Activated CD8-positive, alpha-beta T cell treated with anti-CD3 and anti-CD28 coated beads for 36 hours (primary cell): ENCODE measurements at places on chromosomes 3 and 15. TPM values are rescaled to one million over a fixed set of nuclear protein-coding genes. Genes with fewer than 3 reads are reported as not detected.

The NR1D2 gene
- total RNA-seq, result 4.0 TPM

The MAPKBP1 gene
- 17.2 TPM for total RNA-seq

The DGKG gene
- total RNA-seq, result 0.36 TPM

The SLC27A2 gene
- 9.8 TPM for total RNA-seq

The GCSAM gene
- total RNA-seq, result 12.9 TPM

DNA sequence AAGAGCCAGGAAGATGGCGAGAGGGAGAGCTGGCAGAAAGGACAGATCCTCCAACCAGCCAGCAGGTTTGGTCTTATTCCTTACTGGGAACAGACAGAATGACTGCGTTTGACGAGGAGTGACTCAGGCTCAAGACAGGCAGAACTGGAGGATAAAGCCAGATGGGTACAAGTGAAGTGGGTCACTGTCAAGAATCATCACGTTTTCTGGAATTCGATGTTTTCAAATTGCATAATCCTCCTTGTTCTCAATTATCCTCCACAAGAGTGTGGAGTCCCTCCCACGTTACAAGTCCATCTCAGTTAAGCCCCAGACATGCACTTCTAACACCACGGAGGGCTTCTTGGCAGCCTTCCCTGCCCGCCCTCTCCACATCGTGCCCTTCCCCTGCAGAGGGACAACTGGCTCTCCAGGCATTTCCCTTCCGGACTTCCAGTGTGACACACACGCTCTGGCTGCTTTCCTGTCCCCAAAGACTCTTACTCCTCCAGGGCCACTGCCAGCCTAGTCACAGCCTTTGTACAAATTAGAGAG is 183.1 kb downstream of the CHST2 start:
- H3K4me3 ChIP-seq, result no peak overlapping the region
- no peak overlapping the region for H3K27ac ChIP-seq
- no peaks in the 10 kb centered on the region for H3K36me3 ChIP-seq
- no peaks in the 10 kb centered on the region for H3K27me3 ChIP-seq
- no peak for DNase-seq
- H3K4me1 ChIP-seq, result peaks cover 22% of the 10 kb centered on the region

- H3K36me3 ChIP-seq, result no peaks in the 10 kb centered on the region
- no peak overlapping the region for H3K27ac ChIP-seq
- peaks cover 17% of the 10 kb centered on the region for H3K27me3 ChIP-seq
- no peak overlapping the region for H3K4me3 ChIP-seq
Measured at GRCh38 chr15:57849317-57849716, 142.8 kb downstream of the POLR2M start.

- no peak overlapping the region for H3K4me3 ChIP-seq
- peaks cover 34% of the 10 kb centered on the region for H3K4me1 ChIP-seq
- no peak overlapping the region for H3K27ac ChIP-seq
- H3K36me3 ChIP-seq, result no peaks in the 10 kb centered on the region
- peaks cover 2% of the 10 kb centered on the region for H3K27me3 ChIP-seq
Measured at GRCh38 chr15:60905587-60905986, 323.5 kb downstream of the RORA start.

DNA sequence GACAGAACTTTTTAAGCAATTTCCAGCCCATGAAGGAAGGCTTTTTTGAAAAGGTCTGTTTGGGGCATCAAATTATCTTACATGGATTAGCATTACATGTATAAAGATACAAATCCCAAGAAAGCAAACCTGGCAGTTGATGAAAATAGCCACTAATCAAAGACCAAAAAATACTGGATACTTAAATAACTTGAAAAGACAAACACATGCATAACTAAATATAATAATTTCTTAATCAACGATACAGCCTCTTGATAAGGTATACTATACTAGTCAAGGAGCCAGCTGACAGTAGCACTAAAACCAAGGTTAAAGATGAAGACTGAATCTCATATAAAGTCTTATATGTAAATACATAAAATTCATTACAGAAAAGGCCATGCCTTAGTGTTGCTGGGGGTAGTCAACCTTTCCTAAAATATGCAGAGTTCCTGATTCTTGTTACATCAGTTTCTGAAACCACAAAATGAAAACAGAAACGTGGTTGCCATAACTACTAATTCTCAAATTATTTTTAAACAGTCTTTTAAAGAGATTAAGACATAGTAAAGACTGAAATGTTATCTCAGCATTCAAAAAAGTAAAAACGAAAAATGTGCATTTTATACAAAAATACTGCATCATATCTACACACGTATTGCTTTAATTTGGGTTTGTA is 2.0 kb downstream of the ANKRD28 start:
- no peaks in the 10 kb centered on the region for H3K27me3 ChIP-seq
- peaks cover 28% of the 10 kb centered on the region for H3K36me3 ChIP-seq
- H3K4me3 ChIP-seq, result peak overlapping the region; percentile 74
- DNase-seq, result peak; percentile 26
- peak overlapping the region; percentile 80 for H3K27ac ChIP-seq

DNA sequence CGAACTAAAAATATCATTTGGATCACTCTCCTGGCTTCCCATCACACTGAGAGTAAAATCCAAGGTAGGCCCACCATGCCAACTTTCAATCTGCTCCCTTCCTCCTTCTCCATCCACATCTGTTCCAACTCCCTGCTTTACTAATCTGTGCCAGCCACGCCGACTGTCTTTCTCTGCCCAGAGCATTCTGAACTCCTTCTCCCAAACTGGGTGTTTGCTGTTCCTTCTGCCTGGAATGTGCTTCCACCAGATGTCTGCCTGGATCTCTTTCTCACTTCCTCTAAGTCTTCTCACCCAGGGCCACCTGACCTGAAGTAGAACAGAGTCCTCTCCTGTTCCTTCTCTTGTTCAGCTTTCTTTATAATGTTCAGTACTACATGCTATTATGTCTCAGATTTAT is 5.6 kb upstream of the ARL8B start:
- peaks cover 5% of the 10 kb centered on the region for H3K4me1 ChIP-seq
- H3K27me3 ChIP-seq, result no peaks in the 10 kb centered on the region
- no peak for DNase-seq
- no peak overlapping the region for H3K27ac ChIP-seq

DNA sequence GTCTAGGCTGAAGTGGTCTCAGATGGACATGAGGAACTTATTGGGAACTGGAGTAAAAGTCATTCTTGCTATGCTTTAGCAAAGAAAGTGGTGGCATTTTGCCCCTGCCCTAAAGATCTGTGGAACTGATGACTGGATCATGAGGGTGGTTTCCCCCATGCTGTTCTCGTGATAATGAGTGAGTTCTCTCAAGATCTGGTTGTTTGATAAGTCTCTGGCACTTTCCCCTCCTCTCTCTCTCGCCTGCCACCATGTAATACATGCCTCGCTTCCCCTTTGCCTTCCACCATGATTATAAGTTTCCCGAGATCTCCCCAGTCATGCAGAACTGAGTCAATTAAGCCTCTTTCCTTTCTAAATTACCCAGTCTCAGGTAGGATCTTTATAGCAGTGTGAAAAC is 11.5 kb upstream of the MLF1 start:
- H3K27me3 ChIP-seq, result peaks cover 22% of the 10 kb centered on the region
- no peaks in the 10 kb centered on the region for H3K4me1 ChIP-seq
- H3K27ac ChIP-seq, result no peak overlapping the region
- no peak overlapping the region for H3K4me3 ChIP-seq
- H3K36me3 ChIP-seq, result no peaks in the 10 kb centered on the region

GRCh38 chr3:121324320-121324719 is 221.5 kb downstream of the POLQ start:
- H3K4me3 ChIP-seq, result no peak overlapping the region
- no peak overlapping the region for H3K27ac ChIP-seq
- DNase-seq, result no peak
- no peaks in the 10 kb centered on the region for H3K36me3 ChIP-seq

DNA sequence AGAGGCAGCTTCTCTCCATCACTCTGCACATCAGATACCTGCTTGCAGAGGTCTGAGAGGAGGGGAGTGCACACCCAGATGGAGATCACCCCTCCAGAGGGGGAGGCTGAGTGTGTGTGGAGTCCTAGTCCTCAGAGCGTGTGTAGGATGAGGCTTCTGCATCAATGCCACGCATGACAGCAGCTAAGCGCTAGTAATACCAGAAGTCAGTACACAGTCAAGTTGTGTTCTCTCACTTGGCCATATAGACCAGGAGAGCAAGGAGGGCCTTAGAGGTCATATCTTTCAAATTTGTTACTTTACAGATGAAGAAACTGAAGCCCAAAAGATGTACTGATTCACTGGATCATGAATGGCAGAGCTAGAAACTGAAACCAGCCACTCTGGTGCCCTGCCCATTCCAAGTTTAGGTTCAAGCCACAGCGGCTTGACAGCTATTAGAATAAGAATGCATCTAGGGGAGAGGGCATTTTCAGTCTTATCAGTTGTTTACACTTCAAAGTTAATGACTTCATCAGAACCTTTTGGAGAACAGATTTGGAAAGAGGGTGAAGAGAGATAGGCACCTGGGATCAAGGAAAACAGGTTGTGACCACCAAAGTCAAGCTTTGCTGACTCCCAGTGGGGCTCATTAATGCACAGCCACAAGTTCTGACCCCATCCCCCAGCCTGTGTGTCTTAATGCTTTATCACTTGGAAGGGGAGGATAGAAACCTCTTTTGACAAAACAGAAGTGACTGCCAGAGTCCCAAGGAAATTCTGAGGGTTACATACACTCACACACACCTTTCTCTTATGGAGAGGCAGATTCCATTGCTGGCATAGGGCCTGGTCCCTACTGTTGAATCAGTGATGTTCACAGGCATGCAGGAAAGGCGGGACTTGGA is 310.3 kb downstream of the CHST2 start:
- peaks cover under 1% of the 10 kb centered on the region for H3K4me1 ChIP-seq
- H3K36me3 ChIP-seq, result no peaks in the 10 kb centered on the region
- DNase-seq, result no peak
- no peaks in the 10 kb centered on the region for H3K27me3 ChIP-seq
- H3K4me3 ChIP-seq, result no peak overlapping the region

GRCh38 chr15:76333720-76334437 is 2.7 kb upstream of the ISL2 start:
- peaks cover 28% of the 10 kb centered on the region for H3K4me1 ChIP-seq
- DNase-seq, result no peak
- no peak overlapping the region for H3K27ac ChIP-seq
- H3K27me3 ChIP-seq, result peaks cover 63% of the 10 kb centered on the region

DNA sequence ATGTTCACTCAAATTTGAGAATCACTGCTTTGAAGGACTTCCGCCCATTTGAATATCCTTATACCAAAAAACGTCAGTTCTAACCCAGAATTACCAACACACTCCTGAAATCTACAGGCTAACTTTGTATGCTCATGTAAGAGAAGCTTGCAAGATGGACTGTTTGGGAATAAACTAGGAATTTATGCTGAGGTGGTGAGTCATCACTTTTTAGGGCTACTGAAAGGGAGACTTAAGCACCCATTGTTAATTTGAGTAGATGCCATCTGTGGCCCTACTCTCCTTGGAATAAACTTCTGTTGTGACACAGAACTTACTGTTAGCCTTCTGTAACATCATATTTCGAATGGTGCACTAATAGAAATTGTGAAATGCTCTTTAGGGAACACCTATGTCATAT is 74.6 kb downstream of the FGF12 start:
- H3K27me3 ChIP-seq, result peaks cover 2% of the 10 kb centered on the region
- H3K4me1 ChIP-seq, result no peaks in the 10 kb centered on the region
- H3K36me3 ChIP-seq, result no peaks in the 10 kb centered on the region

DNA sequence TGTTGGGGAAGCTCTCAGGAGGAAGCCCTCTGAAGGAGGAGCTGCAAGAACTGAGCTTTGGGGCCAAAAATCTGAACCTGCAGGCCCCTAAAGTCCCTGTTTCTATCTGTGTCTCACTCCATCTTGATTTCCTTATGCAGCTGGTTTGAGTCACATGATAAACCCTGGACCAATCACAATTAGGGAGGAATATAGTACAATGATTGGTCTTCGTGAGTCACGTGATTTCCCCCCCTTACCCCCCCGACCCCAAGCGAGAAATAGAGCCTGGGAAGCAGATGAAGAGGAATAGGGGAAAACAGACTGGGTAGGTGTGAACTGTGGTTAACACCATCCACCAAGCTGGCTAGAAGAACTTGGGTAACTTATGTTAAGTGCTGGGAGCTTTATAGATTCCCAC is 12.9 kb downstream of the CRABP1 start:
- peaks cover 4% of the 10 kb centered on the region for H3K27me3 ChIP-seq
- no peak overlapping the region for H3K27ac ChIP-seq
- H3K4me1 ChIP-seq, result no peaks in the 10 kb centered on the region
- H3K36me3 ChIP-seq, result no peaks in the 10 kb centered on the region

GRCh38 chr3:13347390-13347950 is 72.7 kb downstream of the NUP210 start:
- H3K36me3 ChIP-seq, result peaks cover 70% of the 10 kb centered on the region
- H3K4me3 ChIP-seq, result no peak overlapping the region
- DNase-seq, result no peak
- no peaks in the 10 kb centered on the region for H3K27me3 ChIP-seq
- peaks cover 60% of the 10 kb centered on the region for H3K4me1 ChIP-seq
- peak overlapping the region; percentile 87 for H3K27ac ChIP-seq

DNA sequence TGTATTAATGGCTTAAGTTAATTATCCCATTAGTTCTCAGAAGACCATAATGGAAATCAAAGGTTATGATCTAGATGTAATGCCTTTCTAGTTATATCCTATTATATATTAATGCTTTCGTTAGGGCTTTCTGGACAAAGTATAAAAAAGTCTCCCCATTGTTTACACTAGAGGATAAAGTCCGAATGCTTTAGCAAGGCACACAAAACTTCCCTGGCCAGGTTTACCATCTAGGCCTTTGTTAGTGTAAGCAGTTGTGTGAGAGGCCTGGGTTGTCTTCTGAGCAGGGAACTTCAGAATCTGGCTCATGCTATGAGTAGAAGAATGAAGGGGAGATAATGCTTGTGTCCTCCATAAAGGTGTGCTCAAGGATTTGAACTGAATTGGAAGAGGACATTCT is 106.3 kb upstream of the MEIS2 start:
- no peak overlapping the region for H3K4me3 ChIP-seq
- no peaks in the 10 kb centered on the region for H3K4me1 ChIP-seq
- no peak overlapping the region for H3K27ac ChIP-seq
- DNase-seq, result no peak

GRCh38 chr3:97711654-97712053 is 52.9 kb upstream of the ARL6 start:
- H3K4me1 ChIP-seq, result no peaks in the 10 kb centered on the region
- no peak overlapping the region for H3K4me3 ChIP-seq
- no peaks in the 10 kb centered on the region for H3K36me3 ChIP-seq
- H3K27me3 ChIP-seq, result no peaks in the 10 kb centered on the region
- no peak for DNase-seq

DNA sequence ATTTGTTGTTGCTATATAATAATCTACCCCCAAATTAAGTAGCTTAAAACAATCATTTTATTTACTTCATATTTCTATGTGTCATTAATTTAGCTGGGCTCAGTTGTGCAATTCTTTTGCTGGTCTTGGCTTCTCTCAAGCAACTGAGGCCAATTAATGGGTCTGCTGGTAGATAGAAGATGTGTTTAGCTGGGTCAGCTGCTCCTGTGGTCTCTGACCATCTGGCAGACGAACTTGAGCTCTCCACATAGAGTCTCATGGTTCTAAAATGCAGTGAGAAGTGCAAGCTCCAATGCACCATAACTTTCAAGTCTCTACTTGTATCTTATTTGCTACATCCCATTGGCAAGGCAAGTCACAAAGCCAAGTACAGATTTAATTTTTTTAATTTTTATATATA is 515.6 kb downstream of the ZIC1 start:
- no peak overlapping the region for H3K27ac ChIP-seq
- no peaks in the 10 kb centered on the region for H3K27me3 ChIP-seq
- H3K4me1 ChIP-seq, result no peaks in the 10 kb centered on the region
- no peaks in the 10 kb centered on the region for H3K36me3 ChIP-seq
- no peak overlapping the region for H3K4me3 ChIP-seq

- no peak for DNase-seq
- no peaks in the 10 kb centered on the region for H3K4me1 ChIP-seq
- no peak overlapping the region for H3K4me3 ChIP-seq
- H3K36me3 ChIP-seq, result no peaks in the 10 kb centered on the region
Measured at GRCh38 chr3:11985866-11986265, 18.3 kb upstream of the SYN2 start.
